ENCODE measurements at places on chromosomes 5 and 9. TPM values are rescaled to one million over a fixed set of nuclear protein-coding genes. Genes with fewer than 3 reads are reported as not detected.
A peak's percentile ranks its signal among the peaks of the same experiment; 100 is the strongest.

TRPM6 gene
- total RNA-seq, result 3.6 TPM

ENTPD2 gene
- 0.16 TPM for total RNA-seq

GRCh38 chr5:62127098-62127736 is 178.8 kb upstream of the KIF2A start:
- no peak for DNase-seq
- no peak overlapping the region for H3K4me3 ChIP-seq
- no peaks in the 10 kb centered on the region for H3K36me3 ChIP-seq
- H3K4me1 ChIP-seq, result no peaks in the 10 kb centered on the region
- no peaks in the 10 kb centered on the region for H3K27me3 ChIP-seq

- H3K4me3 ChIP-seq, result no peak overlapping the region
- H3K27ac ChIP-seq, result no peak overlapping the region
- DNase-seq, result no peak
- no peaks in the 10 kb centered on the region for H3K4me1 ChIP-seq
- no peaks in the 10 kb centered on the region for H3K36me3 ChIP-seq
- no peaks in the 10 kb centered on the region for H3K27me3 ChIP-seq
Measured at GRCh38 chr9:114902786-114903524, 27.4 kb downstream of the TNFSF8 start.

GRCh38 chr9:37916471-37917312 is 12.8 kb upstream of the SLC25A51 start:
- H3K4me1 ChIP-seq, result no peaks in the 10 kb centered on the region
- no peak overlapping the region for H3K4me3 ChIP-seq
- no peak for DNase-seq
- no peak overlapping the region for H3K27ac ChIP-seq

GRCh38 chr9:70554881-70555280 is 140.4 kb upstream of the KLF9 start:
- DNase-seq, result no peak
- H3K27me3 ChIP-seq, result no peaks in the 10 kb centered on the region
- no peak overlapping the region for H3K4me3 ChIP-seq
- H3K4me1 ChIP-seq, result no peaks in the 10 kb centered on the region
- H3K27ac ChIP-seq, result no peak overlapping the region

- H3K36me3 ChIP-seq, result no peaks in the 10 kb centered on the region
- no peaks in the 10 kb centered on the region for H3K27me3 ChIP-seq
- DNase-seq, result peak; percentile 93
- no peaks in the 10 kb centered on the region for H3K4me1 ChIP-seq
- H3K4me3 ChIP-seq, result peak within 1 kb of the TSS; percentile 51
Measured at GRCh38 chr9:22446589-22446949, at the start of gene DMRTA1. Gene DMRTA1, plus strand, starts transcription at chr9:22446824. Its CDS starts 242 bp downstream, at chr9:22447066.

All from aorta (tissue), 5 donors.